Mesendoderm (in vitro differentiated cells): ENCODE measurements at places on chromosomes 5 and 9.

DNA sequence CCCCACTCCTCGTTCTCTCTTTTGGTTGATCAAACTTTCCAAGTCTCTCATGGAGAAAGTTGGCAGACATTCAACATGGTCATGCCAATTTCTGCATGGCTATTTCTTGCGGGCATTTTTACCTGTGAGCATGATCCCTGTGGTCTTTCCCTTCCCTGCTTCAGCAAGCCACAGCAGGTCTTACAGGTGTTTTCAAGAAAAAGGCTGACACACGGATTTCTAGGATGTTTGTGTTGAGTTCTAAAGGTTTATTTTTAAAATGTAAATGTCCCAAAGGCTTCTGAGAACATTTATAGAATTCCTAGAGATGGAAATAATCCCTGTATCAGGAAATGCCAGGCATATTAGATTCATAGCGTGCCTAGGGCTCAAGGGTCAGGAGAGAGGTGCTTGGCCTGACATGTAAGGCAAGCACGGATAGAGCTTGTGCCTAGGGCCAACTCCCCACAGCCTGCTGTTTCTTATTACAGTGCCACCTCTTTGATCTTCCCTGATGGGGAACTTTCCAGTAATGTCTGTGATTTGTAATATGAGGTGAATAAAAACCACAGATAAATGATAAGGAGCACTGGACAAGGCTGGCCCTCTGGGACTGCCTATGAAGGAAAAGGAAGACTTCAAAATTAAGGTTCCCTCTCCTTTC lies 79.8 kb downstream of the MUSK start:
- DNase-seq, result no peak

DNA sequence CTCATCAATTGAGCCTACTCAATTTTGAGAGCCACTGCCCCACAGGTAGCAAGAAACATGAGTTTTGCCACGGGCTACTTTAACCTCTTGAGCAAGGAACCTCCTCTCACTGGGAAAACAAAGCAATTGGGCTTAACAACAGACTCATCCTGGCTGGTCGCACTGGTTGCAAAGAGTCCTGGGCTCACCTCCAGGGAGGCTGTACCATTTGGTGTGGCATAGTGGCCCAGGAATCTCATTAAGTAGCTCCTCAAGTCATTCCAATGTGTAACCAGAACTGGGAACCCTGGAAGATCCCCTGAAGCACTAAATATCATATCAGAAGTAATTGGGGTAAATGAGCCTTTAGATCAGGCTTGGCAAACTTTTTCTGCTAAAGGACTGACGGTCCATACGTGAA lies 78.5 kb downstream of the MYO10 start:
- no peak for DNase-seq

GRCh38 chr9:3989915-3990314 lies 310.0 kb downstream of the GLIS3 start:
- DNase-seq, result no peak

DNA sequence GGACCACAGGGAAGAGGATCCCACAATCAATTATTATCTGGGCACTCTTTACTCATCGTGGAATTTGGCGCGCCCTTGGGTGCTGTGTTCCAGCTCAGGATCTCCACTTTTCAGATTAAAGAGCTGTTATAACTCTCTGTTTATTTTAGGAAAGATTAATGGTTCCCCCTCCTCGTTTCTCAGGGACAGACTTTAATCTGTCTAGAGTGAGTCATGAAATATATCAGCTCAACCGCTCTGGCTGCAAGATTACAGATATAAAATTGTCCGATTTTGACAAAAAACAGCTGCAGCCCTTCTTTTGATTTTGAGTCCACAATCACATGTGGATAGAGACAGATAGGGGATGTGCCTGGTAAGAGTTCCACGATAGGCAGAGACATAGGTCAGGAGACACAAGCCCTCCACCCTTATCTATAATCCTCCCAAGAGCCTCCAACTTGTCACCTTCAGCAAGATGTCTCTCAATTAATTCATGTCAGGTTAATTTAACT lies 77.6 kb upstream of the ANKRD55 start:
- no peak for DNase-seq

GRCh38 chr5:122473138-122473843 lies 161.3 kb downstream of the SNCAIP start:
- DNase-seq, result no peak

DNA sequence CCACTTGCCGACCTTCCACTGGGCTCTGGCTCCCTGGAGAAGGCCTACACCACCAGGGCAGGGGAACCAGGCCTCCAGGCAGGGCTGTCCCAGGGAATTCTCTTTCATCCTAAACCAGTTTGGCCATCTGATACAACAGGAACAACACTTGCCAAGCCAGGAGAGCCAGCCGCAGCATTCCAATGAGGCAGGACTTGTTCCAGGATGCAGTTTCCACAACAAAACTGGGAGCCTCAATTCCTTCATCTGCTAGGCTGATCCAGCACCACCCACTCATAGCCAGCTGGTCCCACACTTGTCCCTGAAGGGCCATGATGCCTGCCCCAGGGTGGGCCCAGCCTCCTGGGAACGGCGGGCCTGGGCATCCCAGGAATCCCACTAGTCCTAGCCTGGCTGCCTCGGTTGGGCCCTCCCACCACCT lies 26.0 kb downstream of the BICD2 start:
- peak; percentile 25 for DNase-seq

GRCh38 chr9:1458503-1458902 lies 408.3 kb downstream of the DMRT2 start:
- no peak for DNase-seq

- DNase-seq, result peak; percentile 84
These were observed 181.9 kb upstream of the TBCA start for GRCh38 chr5:77957931-77958521.

DNA sequence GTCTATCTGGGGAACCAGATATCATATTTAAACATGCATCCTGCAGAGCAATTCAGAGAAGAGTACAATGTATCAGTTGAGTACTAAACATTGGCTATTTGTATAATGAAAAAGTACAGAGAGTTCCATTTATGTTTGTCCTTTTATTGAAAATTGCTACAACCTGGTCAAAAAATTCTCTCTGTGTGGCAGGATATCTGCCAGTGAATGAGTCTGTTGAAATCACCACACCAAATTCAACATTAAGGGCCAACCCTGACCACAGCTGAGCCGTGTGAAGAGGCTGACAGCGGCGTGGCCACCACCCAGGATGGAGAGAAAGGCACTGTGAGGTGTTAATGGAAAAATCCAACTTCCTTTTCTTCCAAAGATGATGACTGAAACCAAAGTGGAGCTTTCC lies 422.7 kb upstream of the PIK3R1 start:
- no peak for DNase-seq

- DNase-seq, result no peak
These were observed 152.7 kb upstream of the ADAMTS16 start for GRCh38 chr5:4987431-4987830.

- no peak for DNase-seq
These were observed 183.5 kb upstream of the ACO1 start for GRCh38 chr9:32200896-32201295.

DNA sequence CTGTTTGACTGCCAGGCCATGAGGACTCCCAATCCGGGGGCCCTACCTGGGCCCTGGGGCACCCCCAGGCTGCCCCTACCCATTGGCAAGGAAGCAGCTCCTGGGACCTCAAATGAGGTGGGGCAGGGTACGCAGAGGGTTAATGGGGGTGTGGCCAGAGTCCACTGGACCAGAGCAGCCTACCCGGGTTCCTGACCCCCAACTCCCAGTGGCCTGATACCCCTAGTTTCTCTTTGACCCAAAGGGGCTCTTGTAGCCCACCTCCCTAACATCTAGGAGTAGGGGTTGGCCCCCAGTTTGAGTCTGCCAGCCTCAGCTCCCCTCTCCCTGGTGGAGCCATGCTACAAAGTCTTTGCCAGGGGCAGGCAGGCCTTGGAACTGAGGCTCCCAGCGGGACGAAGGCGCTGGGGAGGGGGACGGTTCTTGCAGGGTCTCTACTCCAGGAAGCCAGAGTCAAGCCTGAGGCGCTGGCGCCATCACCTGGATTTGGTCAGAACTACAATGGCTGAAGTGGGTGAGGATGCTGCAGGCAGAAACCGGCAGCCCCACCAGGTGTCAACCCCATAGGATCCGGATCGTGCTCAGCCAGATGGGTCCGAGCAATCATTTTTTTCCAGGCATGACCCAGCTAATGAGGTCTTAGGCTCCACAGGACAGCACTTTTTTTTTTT lies 8.4 kb upstream of the CERCAM start:
- DNase-seq, result peak; percentile 92

- DNase-seq, result no peak
These were observed 35.1 kb upstream of the ADRB2 start for GRCh38 chr5:148791334-148791667.
